ENCODE measurements at places on chromosomes 3 and 15.
A peak's percentile ranks its signal among the peaks of the same experiment; 100 is the strongest.

- DNase-seq, result no peak
Observed at GRCh38 chr3:152209776-152210175, 59.0 kb upstream of the MBNL1 start.

GRCh38 chr3:16011376-16011775 lies 163.1 kb upstream of the GALNT15 start:
- DNase-seq, result no peak

- no peak for DNase-seq
Observed at GRCh38 chr3:33159981-33160380, 46.2 kb downstream of the CRTAP start.

GRCh38 chr15:52417957-52418356 lies 110.7 kb downstream of the MYO5A start:
- no peak for DNase-seq

DNA sequence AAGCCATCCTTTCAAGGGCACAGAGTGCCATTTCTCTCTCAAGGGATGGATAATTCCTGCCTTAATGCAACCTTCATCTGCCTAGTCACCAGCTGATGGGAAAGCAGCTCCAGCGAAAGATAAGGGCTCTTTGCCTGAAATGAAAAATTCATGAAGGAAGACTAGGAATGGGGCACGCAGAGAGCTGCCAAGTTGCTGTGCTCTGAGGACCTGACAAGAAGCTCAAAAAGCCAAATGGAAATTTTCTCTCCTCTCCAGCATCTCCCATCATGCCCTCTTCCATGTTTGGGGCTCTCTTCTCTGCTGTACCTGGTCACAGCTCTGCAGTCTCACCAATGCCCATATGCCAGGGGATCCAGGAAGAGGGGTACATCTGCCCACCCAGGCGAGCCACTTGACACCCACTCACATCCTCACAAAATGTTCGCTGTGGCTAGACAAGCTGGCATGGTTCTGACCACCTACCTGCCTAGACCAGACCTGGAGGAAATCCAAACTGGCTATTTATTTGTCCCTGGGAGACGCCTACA lies 29.3 kb upstream of the ABHD2 start:
- no peak for DNase-seq

GRCh38 chr3:194756791-194757325 lies 71.2 kb downstream of the FAM43A start:
- DNase-seq, result no peak

- no peak for DNase-seq
Observed at GRCh38 chr3:112018712-112019111, 15.8 kb upstream of the TMPRSS7 start.

DNA sequence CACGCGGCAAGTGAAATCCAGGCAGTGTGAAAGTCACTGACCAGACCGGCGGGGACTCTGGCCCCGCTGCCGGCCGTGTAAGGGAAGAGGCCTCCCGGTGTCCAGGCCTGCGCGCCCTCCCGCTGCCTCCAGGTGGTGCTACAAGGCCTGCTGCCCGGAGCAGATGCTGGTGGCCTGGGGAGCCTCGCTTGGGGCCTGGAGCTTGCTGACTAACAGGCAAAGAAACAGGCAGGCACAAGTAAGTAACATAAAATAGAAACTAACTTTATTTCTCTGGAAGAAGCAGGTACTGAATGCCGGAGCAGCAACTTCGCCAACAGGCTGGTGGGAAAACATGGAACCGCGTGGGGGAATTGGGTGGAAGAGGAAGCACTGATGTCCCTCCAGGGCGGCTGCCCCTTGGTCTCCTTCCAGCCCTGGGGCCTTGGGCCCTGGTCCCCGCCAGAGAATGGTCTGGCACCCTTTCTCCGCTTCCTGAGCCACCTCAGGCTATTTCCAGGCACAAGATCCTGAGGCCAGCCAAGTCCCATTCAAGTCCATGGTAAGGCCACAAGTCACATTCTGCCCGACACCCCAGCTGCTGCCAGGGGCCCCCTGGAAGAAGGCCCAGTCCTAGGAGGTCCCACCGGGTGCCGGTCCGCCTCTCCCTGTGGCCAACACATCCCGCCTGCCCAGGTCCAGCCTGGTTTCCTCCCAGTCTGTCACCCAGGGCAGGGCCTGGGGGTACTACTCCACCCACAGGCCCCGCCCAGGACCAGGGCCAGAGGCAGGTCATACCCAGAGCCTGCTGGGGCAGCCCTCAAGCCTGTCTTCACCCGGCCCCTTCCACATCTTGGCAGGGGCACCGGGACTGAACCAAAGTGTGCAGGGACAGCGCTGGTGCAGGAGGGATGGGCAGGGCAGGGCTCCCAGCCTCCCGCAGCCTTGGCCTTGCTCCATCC lies 45.0 kb downstream of the TNK2 start:
- peak; percentile 89 for DNase-seq

GRCh38 chr3:142987080-142987700 lies 14.2 kb upstream of the U2SURP start:
- DNase-seq, result peak; percentile 46

DNA sequence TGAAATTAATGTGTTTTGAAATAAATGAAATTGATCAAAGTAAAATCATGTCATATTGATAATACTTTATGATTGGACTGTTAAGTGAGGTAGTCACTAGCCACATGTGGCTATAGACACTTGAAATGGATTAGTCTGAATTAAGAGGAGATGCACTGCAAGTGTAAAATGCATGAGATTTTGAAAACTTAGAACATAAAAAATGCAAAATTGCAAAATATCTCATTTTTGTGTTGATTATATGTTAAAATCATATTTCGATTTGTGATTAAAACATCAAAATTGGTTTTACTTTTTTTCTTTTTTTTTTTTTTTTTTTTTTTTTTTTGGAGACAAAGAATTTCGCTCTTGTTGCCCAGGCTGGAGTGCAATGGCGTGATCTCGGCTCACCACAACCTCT lies 23.2 kb downstream of the CAPN7 start:
- DNase-seq, result no peak

DNA sequence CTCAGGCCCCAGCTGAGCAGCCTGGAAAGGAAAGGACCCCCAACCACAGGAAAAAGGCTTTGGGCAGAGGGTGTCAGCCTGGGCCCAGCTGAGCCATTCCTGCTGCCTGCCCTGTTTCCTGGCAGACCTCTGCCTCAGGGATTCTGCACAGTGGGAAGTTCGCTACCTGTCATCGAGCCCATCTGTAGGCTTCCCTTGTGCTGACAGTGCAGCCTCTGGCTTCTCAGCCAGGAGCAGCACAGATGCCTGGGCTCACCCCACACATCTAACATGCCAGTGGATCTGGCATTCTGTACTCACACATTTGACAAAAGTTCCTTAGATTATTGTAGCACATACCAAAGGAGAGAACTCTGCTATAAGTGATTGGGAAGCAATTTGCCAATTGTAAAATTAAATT lies 202.2 kb downstream of the SSR3 start:
- no peak for DNase-seq

DNA sequence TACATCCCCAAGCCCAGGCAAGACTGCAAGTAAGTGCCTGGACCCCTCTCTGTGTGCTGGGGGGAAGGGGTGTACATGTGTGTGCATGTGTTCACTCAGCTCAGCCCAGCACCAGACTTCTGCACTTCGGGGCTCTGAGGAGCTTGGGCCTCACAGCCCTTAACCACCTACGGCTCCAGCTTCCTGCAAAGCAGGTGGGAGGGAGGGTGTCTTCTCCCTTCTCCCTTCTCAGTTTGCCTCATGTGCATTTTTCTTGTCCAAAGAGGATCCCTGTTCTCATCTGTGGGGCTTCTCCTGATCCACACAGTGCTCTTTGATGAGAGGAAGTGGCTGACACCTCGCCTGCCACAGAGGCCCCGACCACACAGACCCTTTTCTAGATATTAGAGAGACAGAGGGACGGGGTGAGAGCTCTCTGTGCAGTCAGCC lies 69.3 kb downstream of the MESD start:
- DNase-seq, result no peak

GRCh38 chr3:62214850-62215249 lies 158.5 kb downstream of the FEZF2 start:
- no peak for DNase-seq

GRCh38 chr3:108271626-108272025 lies 24.7 kb upstream of the HHLA2 start:
- DNase-seq, result no peak

GRCh38 chr3:10553591-10554235 lies 48.3 kb upstream of the ATP2B2 start:
- no peak for DNase-seq

GRCh38 chr15:90839187-90840071 lies 29.0 kb upstream of the FURIN start:
- DNase-seq, result no peak

DNA sequence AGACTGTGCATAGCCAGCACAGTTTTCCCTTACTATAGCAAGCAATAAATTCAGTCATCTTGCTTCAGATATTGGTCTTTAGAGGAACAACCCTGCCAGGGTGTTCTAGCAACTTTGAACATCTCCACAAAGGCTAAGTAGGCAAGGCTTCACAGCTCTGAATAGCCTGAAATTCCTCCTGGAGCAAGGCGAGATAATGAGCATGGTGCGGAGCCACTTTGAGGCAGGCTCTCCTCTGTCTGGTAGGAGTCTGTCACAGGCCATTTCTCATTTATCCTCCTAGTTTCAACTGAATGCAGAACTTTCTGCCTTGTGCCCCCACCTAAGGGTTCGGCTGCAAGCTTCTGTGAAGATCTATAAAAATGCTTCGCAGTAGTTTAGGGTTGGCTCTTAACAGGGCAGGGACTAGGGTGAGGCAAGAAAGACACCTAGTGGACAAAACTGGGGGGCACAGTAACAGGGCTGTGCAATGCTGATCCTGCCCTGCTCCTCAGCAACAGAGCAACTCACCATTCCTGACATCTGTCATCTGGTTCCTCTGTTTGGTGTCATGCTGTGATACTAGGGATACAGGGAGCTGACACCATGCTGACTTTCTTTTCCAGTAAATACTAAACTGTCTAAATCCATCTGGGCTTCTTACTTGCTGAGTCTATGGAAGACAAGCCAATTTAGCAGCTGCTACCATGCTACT lies 16.6 kb upstream of the EHHADH start:
- peak; percentile 41 for DNase-seq

DNA sequence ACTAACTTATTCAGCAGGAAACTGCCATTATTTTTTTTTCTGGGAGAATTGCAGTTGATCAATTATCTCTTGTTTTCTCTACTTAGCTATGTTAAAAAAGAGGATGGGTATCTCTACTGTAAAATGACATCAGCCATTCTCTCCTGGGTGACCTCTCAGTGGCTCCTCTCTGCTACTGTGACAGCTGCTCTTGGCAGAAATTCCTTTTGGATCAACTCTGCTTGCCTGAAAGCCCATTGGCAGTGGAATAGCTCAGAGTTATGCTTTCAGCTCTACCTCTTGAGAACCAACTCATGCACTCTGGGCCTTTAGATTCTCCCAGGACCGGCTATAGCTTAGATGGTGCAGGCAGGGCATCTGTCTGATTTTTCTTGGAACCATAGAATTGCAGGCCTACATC lies 99.9 kb upstream of the GAP43 start:
- no peak for DNase-seq

DNA sequence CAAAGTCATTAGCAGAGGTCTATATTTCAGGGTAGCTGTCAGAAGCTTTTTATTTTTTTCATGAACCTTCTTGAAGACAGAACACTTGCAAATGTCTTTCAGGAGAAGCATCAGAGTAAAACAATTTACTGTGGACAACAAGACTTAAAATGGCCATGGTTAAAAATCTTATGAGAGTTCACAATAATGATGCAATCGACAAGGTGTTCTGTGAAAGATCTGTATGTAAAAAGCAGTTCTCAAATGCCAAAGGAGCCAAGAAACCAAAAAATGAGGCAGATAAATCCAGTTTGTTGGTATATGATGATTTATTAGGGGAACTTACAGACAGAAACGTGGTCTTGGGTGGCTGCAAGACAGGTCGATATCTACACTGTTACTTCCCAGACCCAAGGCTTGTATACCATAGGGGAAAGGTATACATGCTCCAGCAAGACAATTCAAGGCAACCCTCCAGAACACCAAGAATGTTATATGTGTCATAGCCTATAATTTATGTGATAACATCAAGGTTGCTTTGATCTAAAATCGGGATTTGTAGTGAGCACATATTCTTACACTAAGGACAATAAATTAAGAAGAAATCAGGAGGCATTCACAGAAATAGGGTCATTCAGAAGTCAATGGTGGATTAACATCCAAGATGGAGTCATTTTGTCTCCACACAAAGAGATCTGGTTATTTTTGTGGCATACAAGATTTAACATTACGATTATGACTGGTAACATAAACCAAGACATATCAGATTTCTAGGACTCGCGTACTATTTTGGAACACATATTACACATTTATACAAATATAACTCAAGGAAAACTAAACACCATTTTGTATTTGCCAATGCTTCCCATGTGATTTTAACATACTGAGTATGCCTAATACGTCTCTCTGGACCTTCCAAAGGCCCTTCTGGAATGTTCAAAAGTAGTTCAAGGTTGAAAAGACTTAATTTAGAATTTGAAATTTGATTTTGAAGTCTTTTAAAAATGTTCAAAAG lies 316.4 kb downstream of the THSD4 start:
- no peak for DNase-seq

GRCh38 chr3:9139366-9139765 lies 110.1 kb downstream of the SRGAP3 start:
- no peak for DNase-seq

DNA sequence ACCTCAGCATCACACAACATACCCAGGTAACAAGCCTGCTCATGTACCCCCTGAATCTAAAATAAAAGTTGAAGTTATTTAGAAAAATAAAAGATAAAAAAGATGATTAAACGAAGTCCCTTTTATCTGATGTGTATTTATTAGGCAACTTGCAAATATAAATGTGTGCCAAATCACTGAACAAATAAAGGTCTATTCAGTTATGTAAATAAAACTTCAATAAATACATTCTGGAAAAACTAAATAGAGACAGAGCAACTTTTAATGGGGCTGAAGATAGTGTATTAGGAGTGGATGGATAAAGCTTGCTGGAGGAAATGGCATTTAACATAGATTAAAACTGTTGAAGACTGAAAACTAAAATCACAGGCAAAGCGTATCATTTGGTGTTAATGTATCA lies 678.0 kb upstream of the GRM7 start:
- no peak for DNase-seq

GRCh38 chr3:8931342-8931741 lies 31.9 kb downstream of the RAD18 start:
- no peak for DNase-seq

- DNase-seq, result no peak
Observed at GRCh38 chr3:117047951-117048705, 338.5 kb downstream of the TUSC7 start.

GRCh38 chr3:60047426-60048200 lies 997.8 kb upstream of the CFAP20DC start:
- no peak for DNase-seq

- DNase-seq, result no peak
Observed at GRCh38 chr3:14649466-14649865, 2.1 kb upstream of the CCDC174 start.

DNA sequence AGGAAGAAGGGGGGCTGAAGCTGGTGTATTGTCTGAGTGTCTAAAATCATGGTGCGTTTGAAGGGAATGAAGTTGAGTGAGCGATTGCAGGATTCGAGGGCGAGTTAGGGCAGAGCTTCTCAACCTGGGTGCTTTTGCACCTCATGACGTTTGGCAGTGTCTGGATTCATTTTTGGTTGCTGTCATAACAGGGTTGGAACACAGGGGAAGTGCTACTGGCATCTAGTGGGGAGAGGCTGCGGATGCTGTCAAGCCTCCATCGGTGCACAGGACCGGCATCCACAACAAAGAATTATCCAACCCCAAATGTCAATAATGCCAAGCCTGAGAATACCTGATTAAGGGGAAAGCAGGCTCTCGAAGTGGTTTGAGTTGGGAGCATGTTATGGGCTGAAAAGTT lies 120.0 kb downstream of the SLCO3A1 start:
- DNase-seq, result no peak

Data from AG10803 (cell line).